ENCODE measurements at places on chromosomes 4 and X.

- no peak for DNase-seq
Measured at GRCh38 chrX:129634541-129634940, 20.2 kb downstream of the APLN start.

DNA sequence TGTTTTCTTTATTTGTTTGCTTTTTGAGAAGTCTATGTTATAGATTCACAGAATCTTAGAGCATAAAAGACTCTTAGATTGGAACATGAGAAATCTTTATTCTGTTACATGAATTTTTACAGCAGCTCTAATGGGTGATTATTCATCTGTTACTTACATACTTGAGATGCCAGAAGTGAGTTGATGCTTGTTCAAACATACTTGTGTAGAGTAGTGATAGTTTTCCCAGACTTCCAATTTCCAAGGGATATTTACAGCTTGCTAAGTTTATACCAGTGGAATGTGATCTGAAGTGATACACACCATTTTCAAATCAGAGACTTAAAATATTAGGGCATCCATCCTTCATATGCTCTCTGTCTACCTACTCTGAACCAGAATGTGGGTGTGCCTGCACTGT lies 252.9 kb upstream of the SMIM31 start:
- DNase-seq, result no peak

DNA sequence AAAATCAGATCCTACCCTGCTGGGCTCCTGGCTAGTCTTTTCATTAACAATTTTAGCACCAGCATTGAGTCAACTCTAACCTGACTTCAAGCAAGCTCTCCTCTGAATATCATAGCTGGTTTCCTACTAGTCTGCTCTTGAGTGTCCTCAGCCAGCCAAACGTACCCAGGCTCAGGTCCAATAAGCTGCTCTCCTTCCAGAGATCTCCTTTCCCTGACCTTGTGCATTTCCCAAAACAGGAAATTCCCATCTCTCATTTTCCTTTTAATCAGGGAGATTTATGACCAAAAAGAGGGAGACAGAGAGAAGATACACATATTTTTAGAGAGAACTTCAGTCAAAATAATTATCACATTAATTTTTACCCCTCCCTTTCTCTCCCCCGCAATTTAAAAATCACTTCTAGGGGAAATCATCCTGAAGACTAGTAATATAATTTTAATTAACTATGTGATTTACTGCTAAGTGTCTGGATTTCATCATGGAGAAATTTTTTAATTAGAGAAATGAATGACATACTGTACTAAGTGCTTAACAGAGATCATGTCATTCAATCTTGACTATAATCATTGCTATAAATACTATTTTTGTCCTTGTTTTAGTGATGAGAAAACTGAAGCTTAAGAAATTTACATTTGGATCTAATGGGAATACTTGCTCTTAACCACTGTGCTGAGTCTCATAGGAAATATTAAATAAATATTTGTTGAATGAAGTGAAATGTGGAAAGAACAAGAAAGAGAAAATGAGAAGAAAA lies 421.7 kb upstream of the INTU start:
- no peak for DNase-seq

DNA sequence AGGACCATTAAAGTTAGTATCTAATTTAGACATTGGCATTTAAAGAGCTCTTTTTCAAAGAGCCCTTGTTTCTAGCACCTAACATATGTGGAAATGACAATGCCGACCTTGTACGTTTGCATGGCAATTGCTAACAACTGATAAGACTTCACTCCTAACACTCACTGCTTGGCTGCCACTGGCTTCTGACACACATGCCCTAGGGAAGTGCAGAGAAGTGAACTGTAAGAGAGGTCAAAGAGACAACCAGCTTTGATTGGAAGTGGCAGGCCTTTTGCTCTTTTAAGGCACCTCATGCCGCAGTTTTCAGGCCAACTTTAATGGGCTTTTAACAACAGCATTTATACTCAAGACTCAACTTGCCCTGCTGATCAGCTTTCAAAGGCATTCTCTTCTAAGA lies 158.4 kb downstream of the RAB28 start:
- no peak for DNase-seq

- DNase-seq, result no peak
Measured at GRCh38 chr4:145182222-145182621, 1.8 kb upstream of the OTUD4 start.

DNA sequence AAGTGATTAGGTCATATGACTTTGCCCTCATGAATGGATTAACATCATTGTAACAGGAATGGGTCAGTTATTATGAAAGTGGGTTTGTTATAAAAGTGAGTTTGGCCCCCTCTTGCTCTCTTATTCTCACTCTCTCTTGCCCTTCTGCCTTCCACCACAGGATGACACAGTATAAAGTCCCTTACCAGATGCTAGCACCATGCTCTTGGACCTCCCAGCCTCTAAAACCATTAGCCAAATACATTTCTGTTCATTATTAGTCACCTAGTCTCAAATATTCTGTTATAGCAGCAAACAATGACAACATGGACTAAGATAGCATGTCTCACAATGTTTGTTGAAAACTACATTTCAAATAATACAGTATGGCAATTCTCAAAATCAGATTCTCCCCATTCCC lies 59.7 kb downstream of the RWDD4 start:
- DNase-seq, result no peak

GRCh38 chrX:75303795-75304194 lies 29.9 kb downstream of the UPRT start:
- no peak for DNase-seq

DNA sequence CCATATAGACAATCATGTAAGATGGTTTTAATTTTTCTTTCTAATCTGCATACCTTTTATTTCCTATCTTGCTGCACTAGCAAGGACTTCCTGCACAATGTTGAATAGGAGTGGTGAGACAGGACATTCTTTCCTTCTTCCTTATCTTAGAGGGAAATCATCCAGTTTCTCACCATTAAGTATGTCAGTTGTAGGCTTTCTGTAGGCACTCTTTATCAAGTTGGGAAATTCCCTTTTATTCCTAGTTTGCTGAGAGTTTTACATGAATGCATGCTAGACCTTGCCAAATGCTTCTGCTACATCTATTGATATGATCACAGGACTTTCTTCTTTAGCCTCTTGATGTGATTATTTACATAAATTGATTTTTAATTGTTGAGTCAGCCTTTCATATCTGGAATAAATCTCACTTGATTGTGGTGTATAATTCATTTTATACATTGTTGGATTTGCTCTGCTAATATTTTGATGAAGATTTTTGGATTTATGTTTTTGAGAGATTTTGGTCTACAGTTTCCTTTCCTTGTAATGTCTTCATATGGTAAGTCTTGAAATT lies 23.8 kb downstream of the RNF175 start:
- DNase-seq, result no peak

DNA sequence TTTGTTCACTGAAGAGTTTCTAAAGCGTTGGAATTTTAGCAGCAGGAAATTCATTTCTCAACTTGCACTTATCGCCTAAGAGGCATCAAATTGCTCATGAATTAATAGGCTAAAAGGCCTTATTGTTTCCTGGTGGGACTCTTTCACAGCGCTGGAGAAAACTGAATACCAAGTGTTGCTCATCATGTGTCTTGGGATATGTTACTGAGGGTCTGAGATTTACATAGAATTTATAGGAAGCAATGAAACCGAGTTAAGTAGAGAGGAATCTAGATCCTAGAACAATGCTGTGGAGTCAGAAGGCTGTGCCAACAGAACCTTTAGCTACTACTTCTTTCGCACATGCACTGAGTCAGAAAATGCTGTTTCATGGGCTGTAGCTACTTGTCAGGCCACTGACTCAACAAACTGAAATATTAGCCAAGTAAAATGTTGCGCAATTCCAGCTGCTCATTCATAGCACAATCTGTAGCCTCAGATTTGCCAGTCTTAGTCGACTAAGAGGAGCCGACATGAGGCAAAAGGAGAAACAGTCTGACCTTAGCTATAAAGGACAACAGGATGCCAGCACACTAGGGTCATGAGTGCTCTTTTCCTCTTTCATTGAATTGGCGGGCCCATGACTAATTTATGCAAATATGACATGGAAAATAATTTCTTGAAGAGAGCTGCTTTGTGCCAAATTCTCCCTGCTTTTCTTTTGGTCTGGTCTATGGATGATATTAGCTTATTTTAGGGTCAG lies 35.9 kb upstream of the CXCL8 start:
- DNase-seq, result no peak

DNA sequence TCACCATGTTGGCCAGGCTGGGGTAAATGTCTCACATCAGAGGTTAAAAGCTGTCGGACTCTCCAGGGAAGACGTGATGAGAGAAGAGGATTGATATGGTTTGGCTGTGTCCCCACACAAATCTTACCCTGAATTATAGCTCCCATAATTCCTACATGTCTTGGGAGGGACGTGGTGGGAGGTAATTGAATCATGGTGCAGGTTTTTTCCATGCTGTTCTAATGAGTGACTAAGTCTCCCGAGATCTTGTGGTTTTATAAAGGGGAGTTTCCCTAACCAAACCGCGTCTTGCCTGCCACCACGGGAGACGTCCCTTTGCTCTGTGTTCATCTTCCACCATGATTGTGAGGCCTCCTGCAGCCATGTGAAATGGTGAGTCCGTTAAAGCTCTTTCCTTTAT lies 64.4 kb downstream of the ASMT start:
- DNase-seq, result no peak

- DNase-seq, result no peak
Measured at GRCh38 chrX:152884171-152884570, 13.7 kb upstream of the ZNF185 start.

DNA sequence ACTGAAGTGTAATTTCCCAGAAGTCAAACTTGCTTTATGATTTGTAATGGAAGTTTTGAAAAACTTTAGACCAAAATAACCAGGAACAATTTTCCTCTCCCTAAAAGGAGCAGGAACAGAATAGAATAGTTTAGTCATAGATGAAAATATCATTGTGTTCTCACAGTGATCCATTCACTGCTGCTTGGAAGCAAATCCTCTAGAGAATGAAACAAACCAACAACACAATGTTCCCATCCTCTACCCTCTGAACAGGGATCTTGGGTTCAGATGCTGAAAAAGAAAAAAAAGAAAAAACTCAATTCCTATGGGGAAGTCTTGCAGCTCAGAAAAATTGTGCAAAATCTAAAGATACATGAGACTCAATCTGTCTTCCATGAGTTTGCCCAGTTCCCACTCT lies 12.2 kb downstream of the DSPP start:
- DNase-seq, result no peak

- DNase-seq, result no peak
Measured at GRCh38 chrX:126395909-126396308, 156.7 kb downstream of the DCAF12L1 start.

DNA sequence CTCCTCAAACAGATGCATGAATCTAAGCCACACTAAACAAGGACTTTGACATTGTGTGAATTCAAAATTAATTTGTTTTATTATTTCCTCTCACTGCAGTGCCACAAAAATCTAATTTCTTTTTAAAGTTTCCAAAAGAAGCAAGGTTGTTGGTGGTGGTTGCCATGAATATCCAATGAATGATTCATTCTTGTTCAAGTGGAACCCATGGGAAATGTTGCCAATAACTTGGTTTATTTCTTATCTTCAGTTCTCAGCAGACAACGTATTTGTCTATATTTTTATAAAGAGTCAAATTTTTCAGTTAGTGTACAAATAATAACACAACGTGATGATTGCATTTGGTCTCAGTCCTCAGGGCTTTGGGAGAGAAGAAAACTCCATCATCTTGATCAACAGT lies 309.4 kb upstream of the NOCT start:
- DNase-seq, result no peak

- DNase-seq, result peak; percentile 6
Measured at GRCh38 chr4:37889849-37890800, 759 bp upstream of the TBC1D1 start.

- DNase-seq, result no peak
Measured at GRCh38 chr4:6095897-6096296, 77.7 kb upstream of the C4orf50 start.

- peak; percentile 60 for DNase-seq
Measured at GRCh38 chrX:129781134-129781672, 1.5 kb downstream of the SASH3 start.

DNA sequence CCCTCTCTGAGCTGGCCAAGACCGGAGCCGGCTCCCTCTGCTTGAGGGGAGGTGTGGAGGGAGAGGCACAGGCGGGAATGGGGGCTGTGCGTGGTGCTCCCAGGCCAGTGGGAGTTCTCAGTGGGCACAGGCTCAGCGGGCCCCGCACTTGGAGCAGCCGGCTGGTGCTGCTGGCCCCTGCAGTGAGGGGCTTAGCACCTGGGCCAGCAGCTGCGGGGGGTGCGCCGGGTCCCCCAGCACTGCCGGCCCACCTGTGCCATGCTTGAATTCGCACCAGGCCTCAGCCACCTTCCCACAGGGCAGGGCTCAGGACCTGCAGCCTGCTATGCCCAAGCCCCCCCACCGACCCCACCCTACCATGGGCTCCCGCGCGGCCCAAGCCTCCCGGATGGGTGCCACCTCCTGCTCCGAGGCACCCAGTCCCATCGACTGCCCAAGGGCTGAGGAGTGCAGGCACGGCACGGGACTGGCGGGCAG lies 602.5 kb downstream of the KCTD8 start:
- DNase-seq, result no peak

GRCh38 chr4:14193601-14194000 lies 566.1 kb upstream of the BOD1L1 start:
- DNase-seq, result no peak

GRCh38 chr4:176675810-176676209 lies 116.9 kb downstream of the VEGFC start:
- DNase-seq, result no peak

GRCh38 chr4:7465017-7465416 lies 30.3 kb upstream of the PSAPL1 start:
- no peak for DNase-seq

DNA sequence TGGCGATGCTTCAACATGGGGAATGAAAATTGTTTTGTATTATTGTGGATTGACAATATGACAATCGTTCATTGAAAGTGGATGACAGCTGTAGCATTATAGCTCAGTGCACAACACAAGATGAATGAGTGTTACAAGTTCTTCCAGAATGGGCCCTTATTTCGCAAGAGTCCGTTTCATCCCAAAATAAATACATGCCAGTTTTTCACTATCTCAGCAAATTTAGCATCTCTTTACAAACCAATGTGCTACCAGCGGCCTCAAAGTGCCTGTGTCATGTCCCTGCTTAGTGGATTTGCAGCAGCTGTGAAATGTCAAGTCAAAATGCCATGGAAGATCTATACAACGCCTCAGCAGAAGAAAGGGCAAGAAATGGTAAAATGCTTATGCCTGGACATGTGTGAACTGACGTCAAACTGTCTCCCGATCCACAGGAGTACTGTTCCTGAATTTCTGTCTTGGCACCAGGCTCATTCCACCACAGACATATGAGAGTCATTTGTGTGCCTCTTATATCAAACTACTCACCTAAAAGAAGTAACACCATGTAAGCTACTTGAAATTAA lies 109.6 kb downstream of the MAML3 start:
- DNase-seq, result no peak

DNA sequence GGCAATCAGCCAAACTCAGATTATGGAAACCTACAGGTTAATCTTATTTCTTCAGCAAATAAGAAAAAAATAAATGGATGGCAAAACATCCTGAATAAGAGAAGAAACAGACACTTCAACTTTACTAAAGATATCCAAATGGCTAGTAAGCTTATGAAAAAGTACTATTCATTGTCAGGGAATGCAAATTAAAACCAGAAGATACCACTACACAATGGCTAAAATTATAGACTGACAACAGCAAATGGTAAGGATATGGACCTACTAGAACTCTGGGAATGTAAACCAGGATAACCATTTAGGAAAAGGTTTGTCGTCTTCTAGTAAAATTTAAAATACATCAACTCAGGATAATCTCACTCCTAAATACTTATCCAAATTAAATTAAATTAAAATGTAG lies 24.3 kb downstream of the GRSF1 start:
- no peak for DNase-seq

Data from stimulated activated CD4-positive, alpha-beta T cell treated with anti-CD3 and anti-CD28 coated beads, Interleukin-12 subunit alpha, Interleukin-12 subunit beta, amount 100 ng/mL, for 24 hours (primary cell).